ENCODE measurements at places on chromosomes 3 and 15.

DNA sequence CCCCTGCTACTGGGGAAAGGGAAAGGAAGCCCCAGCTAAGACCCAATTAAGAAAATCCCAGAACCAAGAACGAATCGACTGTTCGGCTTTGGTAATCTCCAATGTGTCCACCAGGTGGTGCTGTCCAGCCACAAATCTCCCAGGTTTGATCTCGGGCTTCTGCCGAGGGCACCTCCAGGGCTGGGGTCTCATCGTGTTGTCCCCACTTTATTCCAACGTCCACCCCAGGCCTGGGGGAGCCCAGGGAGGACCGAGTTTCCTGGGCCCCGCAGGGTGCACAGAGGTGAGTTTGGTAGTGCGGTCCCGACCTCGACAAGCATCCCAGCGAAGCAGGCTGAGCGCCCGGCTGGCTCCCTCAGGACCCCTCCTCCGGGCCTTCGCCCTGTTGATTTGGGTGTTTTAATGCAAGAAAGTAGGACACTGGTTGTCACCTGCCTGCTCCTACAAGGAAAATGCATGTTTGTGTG, 185.1 kb downstream of the GOLGA6L6 start:
- peak; percentile 41 for DNase-seq

GRCh38 chr3:47870702-47871260, 67.8 kb downstream of the DHX30 start:
- DNase-seq: no peak

DNA sequence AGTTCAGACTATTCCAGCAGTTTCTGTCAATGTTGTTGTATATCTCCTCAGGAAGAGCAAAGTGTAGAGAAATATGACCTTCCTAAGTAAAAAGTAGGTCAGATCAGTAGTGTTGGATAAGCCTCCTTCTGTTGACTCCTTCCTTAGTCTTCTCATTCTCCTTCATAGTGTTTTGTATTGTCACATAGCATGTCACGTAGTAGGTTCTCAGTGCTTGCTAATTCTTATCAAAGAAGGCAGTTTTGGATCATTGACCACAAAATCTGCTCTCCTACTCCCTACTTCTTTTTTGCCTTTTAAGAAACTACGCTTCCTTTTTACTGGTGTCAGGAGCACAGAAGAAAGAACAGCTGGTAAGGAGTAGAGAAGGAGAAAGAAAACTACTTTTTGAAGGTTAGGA, 1.0 kb upstream of the MGA start:
- DNase-seq: no peak

- DNase-seq: no peak
These were observed 131.6 kb downstream of the SPATA16 start for GRCh38 chr3:173009410-173009809.

- no peak for DNase-seq
These were observed 8.3 kb downstream of the CCDC80 start for GRCh38 chr3:112632596-112632995.

GRCh38 chr3:69856965-69857705, 117.9 kb downstream of the MITF start:
- no peak for DNase-seq

DNA sequence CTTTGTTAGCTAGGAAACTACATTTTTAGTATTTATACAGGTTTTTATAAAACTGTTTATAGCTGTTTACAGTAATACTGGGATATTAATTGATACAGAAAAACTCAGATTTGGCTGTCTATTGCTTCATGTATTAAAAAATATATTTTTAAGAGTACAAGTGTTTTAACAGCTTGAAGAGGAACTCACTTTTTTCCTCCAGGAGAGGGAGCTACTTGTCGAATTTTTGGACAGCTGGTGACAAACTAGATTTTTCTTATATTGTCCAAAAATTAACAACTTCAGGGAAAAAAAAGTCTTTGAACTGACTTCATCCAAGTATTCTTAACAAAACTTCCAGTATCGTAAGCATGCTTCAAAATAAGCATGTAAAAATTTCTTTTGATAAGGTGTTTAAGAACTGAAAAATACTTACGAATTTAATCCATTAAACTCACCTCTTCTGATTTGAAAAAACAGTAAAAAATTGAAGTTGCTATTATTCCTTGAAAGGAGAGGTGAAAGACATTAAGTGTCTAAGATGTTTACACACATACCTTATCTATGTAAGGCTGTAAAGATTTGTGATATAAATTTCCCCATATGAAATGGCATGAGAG, 4.0 kb downstream of the DIPK2A start:
- DNase-seq: no peak

- DNase-seq: no peak
These were observed 7.5 kb downstream of the RFX7 start for GRCh38 chr15:56236197-56236596.

GRCh38 chr15:63172851-63173451, 15.7 kb upstream of the RPS27L start:
- DNase-seq: no peak

- no peak for DNase-seq
These were observed 1.5 kb downstream of the TMOD2 start for GRCh38 chr15:51752888-51753287.

- no peak for DNase-seq
These were observed 20.8 kb downstream of the TCF12 start for GRCh38 chr15:56939257-56939656.

DNA sequence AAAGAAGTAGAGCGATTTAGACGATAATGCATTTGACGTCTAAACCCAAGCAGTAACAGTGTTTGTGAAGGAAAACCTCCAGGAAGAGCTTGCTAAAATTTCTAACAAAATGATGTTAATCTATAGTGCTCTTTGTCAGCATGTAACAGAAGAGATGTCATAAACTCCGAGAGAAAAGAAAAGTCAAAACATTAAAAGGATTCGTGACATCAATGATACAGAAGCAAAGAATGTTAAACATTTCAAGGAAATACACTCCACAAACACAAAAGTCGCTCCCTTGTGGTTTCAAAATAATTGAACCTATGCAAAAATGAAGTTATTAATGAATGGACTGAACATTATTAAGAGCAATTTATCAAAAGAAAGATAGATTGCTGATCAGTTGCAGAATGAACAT, 27.9 kb downstream of the AADAC start:
- no peak for DNase-seq

GRCh38 chr3:112908252-112908651, 61.6 kb upstream of the CD200R1L start:
- no peak for DNase-seq

- no peak for DNase-seq
These were observed 360.5 kb downstream of the RSL24D1 start for GRCh38 chr15:54836052-54836795.

DNA sequence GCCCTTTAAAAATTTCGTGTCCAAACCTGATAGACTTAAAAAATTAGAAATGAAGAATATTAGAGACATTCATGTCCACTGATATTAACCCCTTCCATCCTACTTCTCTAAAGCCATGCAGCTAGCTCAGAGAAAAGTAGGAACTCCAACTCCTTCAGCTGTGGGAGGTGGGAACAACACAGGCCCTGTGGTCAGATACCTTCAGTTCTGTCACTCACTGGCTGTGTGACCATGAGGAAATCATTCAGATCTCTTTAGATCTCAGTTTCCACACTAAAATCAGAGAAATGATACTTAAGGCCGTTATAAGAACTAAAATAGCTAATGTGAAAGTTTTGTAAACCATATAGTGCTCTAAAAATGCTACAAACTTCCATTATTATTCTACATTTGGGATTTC, 209.8 kb downstream of the TNIK start:
- DNase-seq: no peak

DNA sequence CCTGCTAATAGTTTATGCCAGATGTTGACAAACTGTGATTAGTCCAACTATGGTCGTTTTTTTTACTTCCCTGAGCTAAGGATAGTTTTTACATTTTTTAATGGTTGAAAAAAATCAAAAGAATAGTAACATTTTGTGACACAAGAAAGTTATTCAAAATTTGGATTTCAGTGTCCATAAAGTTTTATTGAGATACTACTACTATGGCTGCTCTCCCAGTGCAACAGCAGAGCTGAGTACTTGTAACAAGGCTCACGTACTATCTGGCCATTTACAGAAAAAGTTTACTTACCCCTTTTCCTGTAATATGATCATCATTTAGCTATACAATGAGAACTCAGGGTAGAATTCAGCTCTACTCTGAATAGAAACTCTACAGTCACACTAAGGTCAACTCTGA, 11.5 kb upstream of the TMEM62 start:
- no peak for DNase-seq

DNA sequence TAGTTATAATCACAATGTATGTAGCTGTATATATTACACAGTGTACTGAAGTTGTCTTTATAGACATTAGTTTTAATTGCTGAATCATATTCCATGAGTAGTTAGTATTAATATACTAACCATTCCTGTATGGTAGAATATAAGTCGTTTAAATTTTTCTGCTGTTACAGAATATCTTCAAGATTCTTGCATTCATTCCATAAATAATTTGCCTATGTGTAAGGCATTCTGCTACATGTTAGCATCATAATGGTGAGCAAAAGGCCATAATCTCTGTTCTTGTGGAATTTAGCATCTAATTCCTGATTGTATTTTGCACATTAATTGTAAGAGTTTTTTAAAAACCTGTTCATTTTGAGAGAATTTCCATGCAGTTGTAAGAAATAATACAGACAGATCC, 14.1 kb downstream of the GYG1 start:
- DNase-seq: no peak

GRCh38 chr3:72887343-72887704, 522 bp upstream of the GXYLT2 start:
- DNase-seq: no peak

GRCh38 chr3:126117786-126118185, 33.9 kb upstream of the SLC41A3 start:
- no peak for DNase-seq

- DNase-seq: no peak
These were observed 88.7 kb upstream of the EPHB3 start for GRCh38 chr3:184472723-184473428.

DNA sequence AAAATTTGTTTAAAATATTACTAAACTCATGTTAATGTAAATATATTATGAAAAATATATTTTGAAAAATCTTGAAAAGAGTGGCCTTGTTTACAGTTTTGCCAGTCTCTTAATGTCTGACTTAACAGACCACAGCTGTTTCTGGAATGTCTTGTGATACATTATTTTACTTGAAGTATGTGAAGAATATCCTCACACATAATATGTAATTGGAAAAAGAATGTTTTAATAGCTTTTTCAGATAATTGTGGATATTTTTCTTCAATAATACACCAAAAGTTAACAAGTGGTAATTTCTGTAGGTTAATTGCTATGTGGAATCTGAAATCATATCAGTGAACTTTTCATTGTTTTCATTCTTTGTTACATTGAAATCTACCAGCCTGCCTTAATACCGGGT, 101.3 kb downstream of the UBE2E2 start:
- DNase-seq: no peak

GRCh38 chr3:195388380-195388779, 54.4 kb downstream of the ACAP2 start:
- DNase-seq: no peak

- no peak for DNase-seq
These were observed 92.2 kb downstream of the EEFSEC start for GRCh38 chr3:128245460-128245859.

- no peak for DNase-seq
These were observed 18.8 kb downstream of the GMPS start for GRCh38 chr3:155889212-155889611.

DNA sequence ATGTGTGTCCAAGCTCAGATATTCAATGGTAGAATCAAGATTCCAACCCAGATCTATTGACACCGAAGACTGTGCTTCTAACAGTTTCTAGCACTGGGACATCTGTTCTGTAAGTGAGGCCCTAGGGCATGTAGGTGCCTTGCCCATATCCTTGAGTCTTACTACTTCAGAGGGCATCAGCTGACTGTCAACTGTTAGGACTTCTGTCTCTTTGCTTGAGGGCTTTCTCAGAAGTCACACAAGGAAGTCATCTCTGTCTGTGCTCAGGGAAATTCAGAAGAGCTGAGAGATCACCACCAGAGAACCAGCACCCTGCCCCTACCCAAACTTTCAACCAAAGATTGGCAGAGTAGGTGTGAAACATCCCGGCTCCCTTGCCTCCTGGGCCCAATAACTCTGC, 403.6 kb upstream of the PROK2 start:
- no peak for DNase-seq

GRCh38 chr3:194110483-194110882, 25.5 kb upstream of the HES1 start:
- no peak for DNase-seq

GRCh38 chr3:10247679-10248183, 528 bp upstream of the TATDN2 start:
- no peak for DNase-seq

GRCh38 chr3:172312001-172312400, 136.3 kb downstream of the GHSR start:
- DNase-seq: no peak

GRCh38 chr3:9452417-9452816, 55.0 kb downstream of the SETD5 start:
- DNase-seq: no peak

All from stimulated activated CD8-positive, alpha-beta memory T cell treated with anti-CD3 and anti-CD28 coated beads, Interleukin-4, amount 100 ng/mL, for 4 hours (primary cell).